Umbilical cord (tissue), 2 donors: ENCODE measurements at places on chromosomes 4 and X. TPM values are rescaled to one million over a fixed set of nuclear protein-coding genes. Genes with fewer than 3 reads are reported as not detected.

The CXCL3 gene
- total RNA-seq: 7.0 TPM

The TCEAL6 gene
- not detected for total RNA-seq

The PPARGC1A gene
- total RNA-seq: 9.4 TPM

DNA sequence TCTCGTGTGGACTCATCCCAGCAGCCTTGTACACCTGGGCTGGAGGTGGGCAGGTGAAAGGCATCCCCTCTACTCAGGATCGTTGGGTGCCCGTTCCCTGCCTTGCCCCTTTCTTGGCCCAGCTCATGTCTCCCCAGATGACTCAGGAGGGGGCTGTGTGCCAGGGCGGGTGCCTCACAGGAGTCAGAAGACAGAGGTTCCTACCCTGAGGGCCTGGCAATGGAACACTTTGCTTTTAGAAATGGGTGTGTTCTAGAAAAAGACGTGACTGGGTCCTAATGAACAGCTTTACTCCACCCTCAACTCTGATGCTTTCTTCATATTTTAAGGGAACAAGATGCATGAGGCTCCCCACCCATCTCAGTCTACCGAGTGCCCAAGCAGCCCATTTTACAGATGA lies 22.5 kb upstream of the TRIM2 start:
- DNase-seq: no peak
